ENCODE measurements at places on chromosomes 5 and 9.

DNA sequence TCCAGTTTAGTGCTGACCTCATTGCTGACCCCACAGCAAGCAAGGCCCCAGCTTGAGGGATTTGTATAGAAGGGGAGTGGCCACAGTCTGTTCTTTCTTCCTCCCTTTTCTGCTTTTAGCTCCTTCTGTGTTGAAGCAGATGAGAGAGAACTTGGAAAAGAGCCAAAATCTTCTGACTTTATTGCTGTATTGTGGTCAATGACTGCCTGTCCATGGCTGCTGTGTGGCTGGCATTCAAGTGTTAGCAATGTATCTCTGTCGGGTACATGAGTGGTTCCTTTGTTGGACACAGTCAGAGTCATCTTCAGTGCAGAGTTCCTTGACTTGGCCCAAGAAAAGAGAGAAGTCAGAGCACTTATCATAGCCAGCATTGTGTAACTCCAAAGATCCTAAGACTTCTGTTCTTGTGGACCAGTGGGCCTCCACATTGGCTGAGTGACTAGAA, 154.1 kb downstream of the LRRC70 start:
- peak; percentile 10 for DNase-seq

- no peak for DNase-seq
These were observed 153.6 kb upstream of the CD180 start for GRCh38 chr5:67350185-67350584.

DNA sequence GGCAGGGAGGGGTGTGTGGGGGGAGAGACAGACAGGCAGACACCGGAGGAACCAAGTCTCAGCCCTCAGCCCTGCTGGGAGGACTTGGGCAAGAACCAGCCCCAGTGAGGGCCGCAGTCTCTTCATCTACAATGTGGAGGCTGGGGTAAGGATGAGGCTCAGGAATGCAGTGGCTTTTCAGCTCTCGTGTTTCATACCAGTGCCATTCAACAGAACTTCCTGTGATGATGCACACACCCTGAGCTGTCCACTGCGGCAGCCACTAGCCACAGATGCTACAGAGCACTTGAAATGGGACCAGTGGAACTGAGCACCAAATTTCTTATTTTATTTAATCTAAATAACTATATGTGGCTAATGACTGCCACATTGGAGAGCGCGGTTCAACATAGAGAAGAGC, 10.7 kb downstream of the CAMK2A start:
- DNase-seq: no peak

GRCh38 chr5:78576376-78576775, 72.2 kb downstream of the LHFPL2 start:
- DNase-seq: no peak

DNA sequence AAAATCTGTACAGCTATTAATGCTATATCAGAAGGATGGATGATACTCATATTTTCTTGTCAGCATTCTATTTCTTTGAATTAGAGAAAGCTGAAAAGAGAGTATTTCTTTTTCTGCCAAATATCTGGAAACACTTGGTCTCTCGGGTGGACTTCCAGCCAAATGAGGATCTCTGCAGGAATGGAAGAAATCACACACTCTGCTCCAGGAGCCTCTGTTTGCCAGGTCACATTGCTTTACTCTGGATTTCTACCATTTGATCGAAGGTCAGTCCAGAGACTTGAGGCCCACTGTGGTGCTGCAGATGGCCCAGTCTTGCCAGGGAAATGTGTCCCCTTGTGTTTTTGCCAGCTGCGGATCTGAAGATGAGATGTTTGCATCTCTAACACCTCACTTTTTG, 154.1 kb downstream of the PCSK1 start:
- DNase-seq: peak; percentile 38

GRCh38 chr9:98538626-98539031, 170.1 kb downstream of the GABBR2 start:
- peak; percentile 22 for DNase-seq

- DNase-seq: no peak
These were observed 91.9 kb upstream of the NEURL1B start for GRCh38 chr5:172548981-172549687.

DNA sequence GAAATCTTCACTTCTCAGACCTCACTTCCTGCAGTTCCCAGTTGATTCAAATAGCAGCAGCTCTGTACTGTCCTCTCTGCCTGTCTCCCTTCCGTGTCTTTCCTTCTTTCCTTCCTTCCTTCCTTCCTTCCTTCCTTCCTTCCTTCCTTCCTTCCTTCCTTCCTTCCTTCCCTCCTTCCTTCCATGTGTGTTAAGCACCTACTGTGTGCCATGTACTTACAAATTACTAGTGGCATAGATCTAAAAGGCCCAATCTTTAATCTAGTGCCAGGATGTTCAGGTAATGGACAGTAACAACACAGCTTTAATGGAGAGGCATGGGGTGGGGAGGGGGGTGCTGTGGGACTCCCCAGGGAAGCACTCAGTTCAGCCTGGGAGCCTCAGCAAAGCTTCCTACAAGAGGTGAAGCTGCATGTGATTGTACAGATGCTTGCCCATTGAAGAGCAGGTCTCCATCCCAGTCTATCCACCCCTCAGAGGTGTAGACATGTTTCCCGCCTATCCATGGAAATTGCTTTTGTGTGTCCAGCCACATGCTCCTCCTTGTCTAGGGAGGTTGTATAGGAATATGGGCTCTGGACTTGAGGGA, 106.0 kb downstream of the RGS3 start:
- DNase-seq: no peak

DNA sequence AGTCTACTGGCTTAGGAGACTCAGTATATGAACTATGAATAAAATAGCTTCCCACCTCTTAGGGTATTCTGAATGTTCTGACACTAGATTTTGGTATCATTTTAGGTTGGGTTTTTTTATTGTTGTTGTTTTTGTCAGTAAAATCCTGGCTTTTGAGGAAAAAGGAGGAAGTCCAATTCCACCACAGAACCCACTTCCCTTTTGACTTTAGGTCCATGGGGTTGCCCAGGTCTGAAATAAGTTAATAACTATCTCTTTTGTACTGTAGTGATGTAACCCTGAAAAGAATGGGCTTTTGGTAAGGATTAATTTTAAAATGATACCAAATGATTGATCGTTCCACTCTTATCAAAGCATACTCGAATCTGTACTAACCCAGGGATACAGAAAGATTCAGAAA, 29.1 kb upstream of the IL12B start:
- no peak for DNase-seq

DNA sequence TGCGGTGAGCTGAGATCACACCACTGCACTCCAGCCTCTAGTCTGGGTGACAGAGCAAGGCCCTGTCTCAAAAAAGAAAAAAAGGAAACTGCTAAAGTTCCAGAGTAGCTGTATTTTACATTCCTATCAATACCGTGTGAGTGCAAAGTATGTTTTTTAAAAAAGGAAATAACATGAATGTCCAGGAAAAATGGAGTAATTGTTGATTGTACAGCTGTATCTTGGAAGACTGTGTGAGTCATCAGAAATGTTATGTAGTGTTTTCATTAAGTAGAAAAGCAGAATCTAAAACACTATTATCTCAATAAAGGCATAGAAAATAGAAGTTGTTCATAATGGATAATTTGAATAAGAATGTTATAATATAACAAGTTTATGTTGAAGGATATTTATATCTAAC, 53.9 kb downstream of the ZCCHC7 start:
- DNase-seq: no peak

DNA sequence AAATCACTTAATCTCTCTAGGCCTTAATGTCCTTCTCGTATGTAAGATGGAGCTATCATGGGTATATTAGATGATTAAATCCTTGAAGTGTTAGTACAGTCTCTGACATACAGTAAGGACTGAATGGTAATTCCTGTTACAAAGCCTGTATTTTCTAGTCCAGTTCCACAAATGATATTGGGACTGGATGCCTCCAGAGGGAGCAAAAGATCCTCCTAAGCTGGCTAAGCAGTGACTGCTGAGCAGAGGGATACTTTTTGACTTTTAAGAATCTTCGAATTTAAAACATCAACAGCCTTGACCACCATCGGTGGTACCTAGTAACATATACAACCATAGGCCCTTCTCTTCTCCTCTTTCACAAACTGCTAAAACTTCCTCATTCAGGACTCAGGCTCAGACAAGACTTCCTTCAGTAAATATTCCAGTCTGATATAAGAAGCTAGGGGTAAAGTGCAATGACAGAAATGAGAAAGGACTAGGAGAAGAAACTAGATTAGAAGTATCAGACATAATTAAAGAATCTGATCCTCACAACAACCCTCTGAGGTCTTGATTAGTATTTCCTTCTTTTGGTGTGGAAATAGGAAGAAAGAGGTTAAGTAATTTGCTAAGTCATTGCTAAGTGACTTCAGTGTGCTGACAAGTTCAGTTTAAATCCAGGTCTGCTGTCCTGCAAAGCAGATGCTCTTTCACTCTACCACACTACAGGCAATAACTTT, 13.9 kb downstream of the PTAR1 start:
- DNase-seq: no peak

DNA sequence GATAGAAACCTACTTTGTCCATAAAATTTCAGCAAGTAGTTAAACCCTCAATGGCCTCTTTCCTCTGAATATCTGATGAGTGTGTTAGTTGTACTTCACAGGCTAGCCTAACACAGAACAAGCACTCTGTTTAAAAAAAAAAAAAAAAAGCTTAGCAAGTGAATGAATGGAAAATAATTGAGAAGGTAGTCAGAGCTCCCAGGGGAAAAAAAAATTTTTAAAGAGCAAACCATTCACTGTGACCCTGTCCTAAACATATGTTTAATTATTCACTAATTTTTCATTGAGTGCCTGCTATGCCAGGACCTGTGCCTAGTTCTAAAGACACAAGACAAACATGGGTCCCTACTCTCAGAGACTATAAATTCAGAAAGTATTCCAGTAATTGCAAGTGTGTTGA, 69.3 kb downstream of the SH3RF2 start:
- no peak for DNase-seq

GRCh38 chr5:65262096-65262495, 219.6 kb downstream of the ADAMTS6 start:
- DNase-seq: no peak

DNA sequence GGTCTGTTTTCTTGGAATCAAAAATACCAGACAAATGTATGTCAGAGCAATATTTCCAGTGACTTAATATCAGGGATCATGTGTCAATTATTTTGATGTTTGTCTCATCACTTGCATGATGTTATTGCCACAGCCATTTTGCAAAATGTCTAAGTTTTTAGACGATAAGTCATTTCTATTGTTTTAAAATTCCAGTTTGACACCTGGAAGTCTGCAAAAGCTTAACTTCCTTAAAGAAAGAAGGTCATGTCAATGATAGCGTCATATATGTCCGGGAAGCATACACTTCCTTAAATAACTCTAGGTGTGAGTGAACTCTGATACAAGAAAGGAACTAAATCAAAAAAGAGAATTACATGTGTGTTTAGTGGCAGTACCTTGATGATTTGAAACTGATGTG, 259.5 kb downstream of the EDIL3 start:
- no peak for DNase-seq

- peak; percentile 34 for DNase-seq
These were observed 135.8 kb downstream of the DCP2 start for GRCh38 chr5:113112435-113112834.

GRCh38 chr9:107905308-107906020, 415.9 kb upstream of the KLF4 start:
- DNase-seq: peak; percentile 85

DNA sequence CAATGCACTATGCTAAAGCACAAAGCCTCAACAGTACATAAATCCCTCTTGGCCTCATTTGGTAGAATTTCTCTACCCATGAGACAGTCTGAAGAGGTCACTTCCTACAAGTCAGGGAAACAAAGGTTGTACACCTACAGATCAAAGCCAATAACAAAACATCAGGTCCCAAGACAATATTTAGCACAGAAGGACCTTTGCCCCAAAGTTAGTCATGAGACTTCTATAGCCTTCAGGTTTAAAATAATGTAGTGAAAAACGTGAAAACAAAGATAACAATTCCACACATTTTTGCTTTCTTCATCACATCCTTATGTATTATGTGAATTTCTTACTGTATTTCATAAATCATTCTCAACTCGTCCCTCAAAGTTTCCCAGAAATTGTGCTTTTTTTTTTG, 15.8 kb downstream of the AFF4 start:
- no peak for DNase-seq

DNA sequence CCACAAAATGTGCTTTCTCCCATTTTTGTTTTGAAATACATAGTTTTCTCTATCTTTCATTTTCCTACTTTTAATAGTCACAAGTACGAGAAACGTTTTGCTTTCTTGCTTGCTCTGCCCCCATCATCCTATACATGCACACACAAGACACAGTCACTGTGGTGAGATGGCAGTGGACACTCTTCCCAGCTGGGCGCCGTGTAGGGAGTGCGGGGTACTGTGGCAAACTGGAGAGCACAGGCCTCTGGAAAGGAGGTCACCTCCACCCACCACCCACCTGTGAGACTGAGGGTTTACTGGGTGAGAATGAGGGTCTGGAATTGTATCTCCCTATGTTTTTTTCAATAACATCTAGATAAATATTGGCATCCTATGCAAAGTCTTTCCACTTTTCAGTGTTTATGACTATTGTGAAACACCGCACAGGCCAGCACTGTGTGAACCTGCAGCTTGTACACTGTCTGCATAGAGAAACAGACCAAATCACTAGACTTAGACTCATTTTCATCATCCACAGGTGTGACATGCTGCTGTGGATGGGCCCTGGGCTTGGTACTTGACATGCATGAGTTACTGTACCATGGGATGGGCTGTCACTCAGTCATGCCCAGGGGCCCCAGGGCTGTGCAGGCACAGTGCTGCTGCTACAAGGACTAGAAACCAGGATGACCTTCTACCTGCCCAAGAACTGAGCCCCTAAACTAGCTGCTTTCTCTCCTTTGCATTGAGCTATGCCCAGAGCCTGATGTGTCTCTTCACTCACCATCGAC, 118.1 kb upstream of the LMX1B start:
- no peak for DNase-seq

- DNase-seq: no peak
These were observed 202.6 kb downstream of the ADAMTSL1 start for GRCh38 chr9:18676525-18676924.

DNA sequence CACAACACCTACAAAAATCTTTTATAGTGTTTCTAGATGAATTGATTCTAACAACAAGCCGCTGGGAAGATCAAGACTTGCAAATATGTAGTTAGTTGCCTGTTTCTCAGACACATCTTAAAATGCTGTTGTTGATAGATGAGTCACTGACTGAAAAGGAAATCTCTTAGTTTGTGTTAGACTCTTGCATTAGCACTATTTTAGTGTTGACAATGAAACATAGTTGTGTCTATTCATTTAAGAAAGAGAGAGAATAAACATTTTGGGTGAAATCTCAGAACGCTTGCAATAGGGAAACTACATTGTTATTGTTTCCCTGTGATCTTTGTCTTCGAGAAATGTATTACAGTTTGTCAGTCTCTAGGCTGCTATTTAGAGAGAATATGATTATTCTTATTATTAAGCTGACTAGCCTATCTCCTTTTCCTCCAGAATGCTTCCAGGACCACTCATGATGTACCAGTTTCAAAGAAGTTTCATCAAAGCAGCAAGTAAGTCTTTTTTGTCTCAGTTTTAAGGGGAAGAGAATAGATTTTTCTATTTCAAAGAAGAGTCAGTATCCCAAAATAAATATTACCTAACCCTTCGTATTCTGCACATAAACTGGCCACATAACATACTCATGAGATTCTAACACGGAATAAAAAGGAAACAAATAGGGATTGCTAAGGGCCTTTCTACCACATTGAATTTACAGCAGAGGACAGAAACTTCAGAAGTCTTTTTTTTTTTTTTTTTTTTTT, 285.6 kb downstream of the ARHGAP26 start:
- DNase-seq: no peak

GRCh38 chr5:39220280-39221030, 1.1 kb upstream of the FYB1 start:
- no peak for DNase-seq

Measured in tongue (tissue), 3 donors.